ENCODE measurements at places on chromosomes 12 and 14.

DNA sequence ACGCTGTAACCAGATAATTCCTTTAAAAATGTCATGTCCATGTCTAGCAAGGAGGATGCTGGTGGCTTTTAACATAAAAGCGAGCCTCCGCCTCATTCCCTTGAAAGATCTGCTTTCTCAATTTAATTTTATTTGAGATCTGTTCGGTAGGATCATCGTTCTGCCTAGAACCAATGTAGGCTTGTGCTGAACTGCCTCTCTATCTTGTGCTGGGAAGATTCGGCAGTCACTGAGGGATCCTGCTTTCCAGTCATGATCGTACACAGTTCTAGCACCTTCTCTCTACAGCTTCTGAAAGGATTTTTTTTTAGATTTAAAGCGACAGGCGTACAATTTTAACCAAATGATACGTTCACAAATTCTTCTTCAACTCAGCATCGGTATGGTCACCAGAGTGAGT is 54.3 kb downstream of the PEBP1 start:
- no peak for DNase-seq

DNA sequence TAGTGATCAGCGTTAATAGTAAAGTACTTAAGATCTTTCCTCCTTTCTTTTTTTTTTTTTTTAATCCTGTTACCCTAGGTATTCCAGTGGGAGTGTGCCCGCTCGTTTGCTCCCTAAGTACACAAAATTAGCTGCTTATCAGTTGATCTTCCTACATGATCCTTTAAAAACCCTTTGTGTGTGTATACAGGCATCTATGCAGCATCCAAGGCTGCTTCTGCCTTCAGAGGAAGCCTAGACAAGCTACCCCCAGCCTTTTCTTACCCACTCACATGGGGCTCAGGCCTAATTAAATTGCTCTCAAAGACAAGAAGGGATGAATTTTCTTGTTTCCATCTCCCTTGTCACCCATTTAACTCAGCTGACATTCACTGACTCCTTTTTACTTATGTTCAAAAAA is 343.4 kb upstream of the LMO3 start:
- no peak for DNase-seq

DNA sequence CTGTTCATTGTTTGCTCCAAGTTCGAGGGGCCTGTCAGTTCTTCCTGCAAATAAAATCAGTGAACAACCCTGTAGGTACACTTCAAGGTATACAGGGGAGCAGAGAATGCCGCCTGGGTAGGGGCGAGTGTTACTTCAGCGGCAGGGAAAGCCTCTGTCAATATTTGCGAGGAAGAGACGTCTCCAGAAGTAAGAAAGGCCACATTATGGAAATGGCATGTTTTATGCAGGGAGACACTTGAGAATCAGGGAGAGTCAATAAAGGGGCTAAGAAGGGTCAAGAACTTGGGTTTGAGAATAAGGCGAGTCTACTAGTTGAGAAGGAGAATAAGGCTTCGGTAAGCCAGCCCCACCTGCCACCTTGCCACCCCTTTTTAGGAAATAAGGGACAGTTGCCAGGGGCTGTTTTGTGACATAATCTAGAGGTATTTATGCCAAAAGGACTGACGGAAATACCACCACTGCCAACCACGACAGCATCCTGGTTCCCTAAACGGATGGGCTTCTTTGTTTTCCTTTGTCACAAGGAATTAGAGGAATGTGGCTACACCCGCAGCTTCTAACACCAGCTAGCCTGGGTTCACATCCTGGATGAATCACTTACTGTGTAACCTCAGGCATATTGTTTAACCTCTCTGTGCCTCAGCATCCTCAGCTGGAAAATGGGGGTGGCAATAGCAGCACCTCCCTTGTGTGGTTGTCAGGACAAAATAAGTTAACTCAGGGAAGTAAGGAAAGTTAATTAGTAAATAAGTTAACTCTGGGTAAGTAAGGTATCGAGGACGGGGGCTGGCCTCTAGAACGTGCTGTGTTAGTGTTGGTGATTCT is 67.7 kb downstream of the EID3 start:
- DNase-seq: no peak

DNA sequence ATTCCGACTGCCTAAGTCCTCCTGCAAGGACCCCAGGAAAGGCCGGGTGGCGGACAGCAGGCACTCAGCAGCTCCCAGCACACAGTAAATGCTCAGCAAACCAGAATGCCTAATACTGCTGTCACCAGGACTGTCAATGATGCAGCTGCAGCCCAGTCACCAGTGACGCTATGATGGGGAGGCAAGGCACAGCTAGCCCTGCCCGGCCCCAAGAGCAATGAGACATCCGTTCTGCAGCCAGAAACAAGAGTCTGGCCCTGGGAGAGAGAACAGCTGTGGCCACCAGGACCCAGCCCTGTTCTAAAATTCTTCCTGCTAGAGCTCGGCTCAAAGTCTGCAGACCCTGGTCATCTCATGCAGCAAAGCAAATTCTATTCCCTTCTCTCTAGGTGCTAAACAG is 69.8 kb downstream of the NCOR2 start:
- peak; percentile 62 for DNase-seq

DNA sequence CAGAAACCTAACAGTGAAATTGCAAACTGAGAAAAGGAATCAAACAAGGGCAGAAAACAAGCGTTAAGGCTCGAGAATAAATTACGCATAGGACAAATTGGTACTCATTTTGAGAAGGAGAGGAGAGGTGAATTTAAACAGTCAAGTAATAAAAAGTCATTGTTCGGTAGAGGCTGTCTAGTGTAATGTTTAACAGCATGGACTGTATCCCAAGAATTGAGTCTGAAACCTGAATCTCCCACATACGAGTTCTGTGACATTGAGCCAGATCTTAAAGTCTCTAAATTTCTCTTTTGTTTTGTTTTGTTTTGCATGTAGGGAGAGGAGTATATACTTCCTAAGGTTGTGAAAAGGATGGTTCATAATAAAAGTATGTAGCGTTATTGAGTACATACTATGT is 216.5 kb upstream of the BTG1 start:
- DNase-seq: no peak
